Caudate nucleus (tissue), 63 donors: ENCODE measurements at places on chromosomes 11 and 22.

- no peak for DNase-seq
Measured at GRCh38 chr11:56910785-56911184, 77.9 kb upstream of the OR5AK2 start.

DNA sequence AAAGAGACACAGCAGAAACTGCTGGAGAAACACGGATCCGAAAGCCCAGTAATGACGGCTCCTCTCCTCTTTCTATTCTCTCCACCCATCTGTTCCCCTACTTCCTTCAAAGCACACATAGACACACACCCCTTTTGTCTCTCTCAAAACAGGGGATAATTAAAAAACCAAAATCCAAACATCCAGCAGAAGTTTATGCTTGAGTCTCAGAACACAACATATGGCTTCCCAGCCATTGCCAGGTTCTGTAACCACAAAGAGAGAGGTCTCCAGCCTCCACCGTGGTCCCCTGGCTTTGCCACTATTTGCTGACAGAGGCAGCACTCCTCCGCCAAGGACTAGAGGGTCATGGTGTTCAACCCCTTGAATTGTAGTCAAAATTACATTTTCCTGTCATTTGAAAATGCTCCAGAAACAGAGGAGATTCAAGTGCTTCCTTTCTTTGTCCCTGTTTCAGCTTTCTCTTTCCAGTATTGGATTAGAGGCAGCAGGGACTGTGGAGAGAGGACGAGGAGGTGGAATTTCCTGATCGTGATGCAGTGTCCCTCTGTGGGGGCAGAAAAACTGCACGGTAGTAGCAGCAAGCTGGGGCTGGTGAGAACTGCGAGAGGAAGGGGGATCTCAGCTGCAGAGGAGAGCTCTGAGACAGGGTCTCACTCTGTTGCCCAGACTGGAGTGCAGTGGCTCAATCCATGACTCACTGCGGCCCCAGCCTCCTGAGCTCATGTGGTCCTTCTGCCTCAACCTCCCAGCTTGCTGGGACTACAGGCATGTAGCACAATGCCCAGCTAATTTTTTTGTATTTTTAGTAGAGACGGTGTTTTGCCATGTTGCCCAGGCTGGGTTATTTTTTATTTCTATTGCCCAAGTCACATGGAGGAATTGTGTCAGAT, 60.3 kb downstream of the UBASH3B start:
- DNase-seq, result no peak

- no peak for DNase-seq
Measured at GRCh38 chr11:93512949-93513667, 30.1 kb downstream of the SMCO4 start.

- no peak for DNase-seq
Measured at GRCh38 chr11:2691991-2692875, 7.6 kb downstream of the KCNQ1OT1 start.

DNA sequence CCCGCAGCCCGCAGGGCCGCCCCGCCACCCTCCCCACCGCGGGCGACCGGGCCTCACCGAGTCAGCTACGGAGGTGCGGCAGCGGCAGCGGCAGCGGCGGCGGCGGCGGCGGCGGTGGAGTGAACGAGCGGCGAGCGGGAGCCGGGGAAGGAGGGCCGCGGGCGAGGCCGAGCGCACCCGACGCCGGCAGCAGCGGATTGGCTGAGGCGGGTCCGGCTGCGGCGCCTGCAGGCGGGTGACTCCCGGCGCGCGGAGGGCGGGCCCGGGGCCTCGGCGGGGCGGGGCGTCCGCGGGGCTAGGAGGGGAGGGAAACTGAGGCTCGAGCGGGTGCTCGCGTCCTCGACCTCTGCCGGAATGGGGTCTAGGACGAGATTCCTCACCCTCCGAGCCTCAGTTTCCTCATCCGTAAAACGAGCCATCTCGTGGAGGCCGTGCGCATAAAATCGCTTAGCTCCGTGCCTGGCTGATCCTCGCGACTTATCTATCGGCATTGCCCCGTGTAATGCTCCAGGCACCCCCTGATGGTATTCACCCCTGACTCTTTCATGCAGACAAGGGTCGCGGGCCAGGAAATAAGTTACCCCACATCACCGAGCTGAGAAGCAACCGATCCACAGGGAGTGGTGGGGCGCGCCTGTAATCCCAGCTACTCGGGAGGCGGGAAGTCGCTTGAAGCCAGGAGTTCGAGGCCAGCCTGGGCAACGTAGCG, at the start of gene CPT1A:
Gene CPT1A, minus strand, starts transcription at position 199 of the 709 bp plus-strand sequence. CDS start 26,442 bp downstream, outside the sequence.
- DNase-seq, result no peak

DNA sequence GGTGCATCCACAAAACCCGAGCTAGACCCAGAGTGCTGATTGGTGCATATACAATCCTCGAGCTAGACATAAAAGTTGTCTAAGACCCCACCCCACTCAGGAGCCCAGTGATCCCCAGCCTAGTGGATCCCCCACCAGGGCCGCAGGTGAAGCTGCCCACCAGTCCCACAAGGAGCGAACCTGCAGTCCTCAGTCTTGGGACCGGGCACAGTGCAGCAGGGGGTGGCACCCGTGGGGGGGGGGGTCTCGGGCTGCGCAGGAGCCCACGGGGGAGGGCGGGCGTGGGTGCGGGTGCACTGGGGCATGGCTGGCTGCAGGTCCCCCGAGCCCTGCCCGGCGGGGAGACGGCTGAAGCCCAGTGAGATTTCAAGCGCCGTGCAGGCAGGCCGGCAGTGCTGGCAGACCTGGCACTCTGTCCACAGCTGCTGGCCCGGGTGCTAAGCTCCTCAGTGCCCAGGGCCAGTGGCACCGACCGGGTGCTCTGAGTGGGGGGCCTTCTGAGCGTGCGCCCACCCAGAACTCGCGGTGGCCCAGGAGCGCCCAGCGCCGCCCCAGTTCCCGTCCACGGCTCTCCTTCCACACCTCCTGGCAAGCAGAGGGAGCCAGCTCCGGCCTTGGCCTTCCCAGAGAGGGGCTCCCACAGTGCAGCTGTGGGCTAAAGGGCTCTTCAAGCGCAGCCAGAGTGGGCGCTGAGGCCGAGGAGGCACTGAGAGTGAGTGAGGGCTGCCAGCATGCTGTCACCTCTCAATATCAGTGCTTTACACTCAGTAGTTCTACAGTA, 989.1 kb downstream of the FAM181B start:
- DNase-seq, result no peak

DNA sequence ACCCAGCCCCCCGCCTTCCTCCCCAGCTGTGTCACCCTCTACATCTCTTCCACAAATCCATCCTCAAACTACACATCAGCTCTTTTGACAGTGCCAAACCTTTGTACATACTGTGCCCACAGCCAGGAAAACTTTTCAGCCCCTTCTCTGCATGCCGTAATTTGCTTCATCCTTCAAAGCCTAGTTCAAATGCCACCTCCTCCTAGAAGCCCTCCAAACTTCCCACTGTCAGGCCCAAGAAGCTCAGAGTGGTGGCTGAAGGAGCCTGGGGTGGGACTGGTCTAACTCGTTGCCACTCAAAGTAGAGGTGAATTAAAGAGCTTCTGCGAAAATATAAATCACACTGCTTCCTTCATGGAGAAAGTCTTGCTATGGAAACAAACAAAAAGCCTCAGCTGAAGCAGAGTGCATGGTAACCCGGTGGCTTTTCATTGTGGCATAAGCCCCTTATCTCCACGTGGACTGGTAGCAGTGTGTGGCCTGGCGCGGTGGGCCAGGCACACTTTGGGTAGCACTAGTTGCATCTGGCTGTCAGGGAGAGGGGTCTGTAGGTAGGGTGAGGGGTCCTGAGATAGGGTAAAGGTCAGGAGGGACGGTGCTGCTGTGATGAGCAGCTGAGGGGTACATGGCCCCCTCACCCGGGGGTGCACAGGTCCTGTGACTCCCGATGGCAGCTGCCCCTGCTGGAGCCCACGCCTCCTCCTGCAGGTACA, 76.9 kb downstream of the MYO7A start:
- no peak for DNase-seq

GRCh38 chr11:107252429-107253161, 205.0 kb downstream of the CWF19L2 start:
- no peak for DNase-seq

- no peak for DNase-seq
Measured at GRCh38 chr11:120352405-120352804, 16.2 kb downstream of the ARHGEF12 start.

DNA sequence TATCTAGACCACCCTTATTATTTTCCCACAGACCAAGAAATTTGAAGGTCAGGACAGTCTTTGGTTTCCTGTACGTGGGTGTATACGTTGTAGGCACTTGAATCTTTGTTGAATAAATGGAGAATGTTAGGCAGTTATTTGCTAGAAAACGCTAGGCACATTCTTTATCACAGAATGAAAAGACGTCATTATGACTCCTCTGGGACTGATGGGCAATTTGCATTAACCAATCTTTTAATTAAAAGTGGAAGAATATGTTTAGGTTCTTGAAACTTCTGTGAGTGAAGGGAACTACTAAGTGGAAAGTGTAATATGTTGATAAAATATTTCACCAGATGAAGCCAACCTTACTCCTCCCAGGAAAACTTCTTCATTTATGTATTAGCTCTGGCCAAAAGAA, 5.7 kb downstream of the CAT start:
- no peak for DNase-seq

DNA sequence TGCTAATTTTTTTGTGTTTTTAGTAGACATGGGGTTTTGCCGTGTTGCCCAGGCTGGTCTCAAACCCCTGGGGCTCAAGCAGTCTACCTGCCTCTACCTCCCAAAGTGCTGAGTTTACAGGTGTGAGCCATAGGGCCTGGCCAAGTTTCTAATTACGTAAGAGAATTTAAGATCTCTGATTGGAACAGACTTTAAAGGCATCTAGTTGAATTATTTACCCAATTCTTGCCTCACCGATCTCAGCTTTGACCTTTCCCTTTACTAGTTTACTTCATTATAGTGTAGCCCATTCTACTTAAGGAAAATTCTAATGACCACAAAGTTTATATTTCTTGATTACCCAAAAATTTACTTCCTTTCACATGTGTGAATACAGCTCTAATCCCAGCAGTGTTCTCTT, 81.6 kb downstream of the YAP1 start:
- DNase-seq, result no peak

DNA sequence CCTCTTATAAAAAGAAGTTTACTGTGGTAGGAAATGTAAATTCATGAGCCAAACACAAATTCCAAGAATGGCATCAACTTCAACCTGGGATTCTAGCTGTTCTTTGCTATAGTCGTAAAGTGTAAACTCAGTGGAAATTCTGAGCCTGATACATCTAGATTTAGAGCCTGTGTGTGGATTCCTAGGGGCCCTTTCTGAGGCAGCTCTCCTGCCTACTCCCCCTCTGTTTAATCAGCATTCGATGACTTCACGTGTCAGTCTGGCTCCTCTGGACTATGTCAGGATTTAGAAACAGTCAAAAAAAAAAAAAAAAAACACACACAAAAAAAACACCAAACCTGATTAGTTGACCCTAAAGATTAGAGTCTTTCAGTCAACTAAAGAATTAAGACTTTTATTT, 93.1 kb upstream of the SC5D start:
- DNase-seq, result no peak
